ENCODE measurements at places on chromosomes 4 and X. TPM values are rescaled to one million over a fixed set of nuclear protein-coding genes. Genes with fewer than 3 reads are reported as not detected.

Gene GRIA2
- total RNA-seq = not detected

DNA sequence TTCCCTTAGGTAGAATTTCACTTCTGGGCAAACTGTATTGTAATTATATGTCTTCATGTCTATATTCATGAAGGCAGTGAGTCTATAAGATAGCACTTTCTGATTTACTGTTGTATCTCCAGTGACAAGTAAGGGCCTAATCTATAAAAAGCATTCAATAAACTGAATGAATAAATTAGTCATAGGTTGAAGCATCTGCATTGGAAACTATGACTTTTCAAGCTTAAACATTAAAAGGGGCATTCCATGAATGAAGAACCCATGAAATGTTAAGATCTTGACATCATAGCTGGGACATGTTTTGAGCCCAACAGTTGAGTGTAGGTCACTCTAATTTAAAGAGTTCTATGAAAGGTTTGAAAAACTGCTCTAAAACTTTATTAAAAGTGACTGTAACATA lies 159.3 kb upstream of the LCORL start:
- no peak for DNase-seq

Gene SLC49A3
- total RNA-seq = 0.19 TPM

Gene PNPLA4
- total RNA-seq = 10.2 TPM

- DNase-seq = no peak
Measured at GRCh38 chr4:61511716-61512488, 311.8 kb downstream of the ADGRL3 start.

GRCh38 chr4:123484291-123484926 lies 87.8 kb downstream of the SPRY1 start:
- DNase-seq = no peak

- DNase-seq = no peak
Measured at GRCh38 chrX:154710309-154710708, 40.6 kb downstream of the GAB3 start.

Gene FABP2
- total RNA-seq = not detected

DNA sequence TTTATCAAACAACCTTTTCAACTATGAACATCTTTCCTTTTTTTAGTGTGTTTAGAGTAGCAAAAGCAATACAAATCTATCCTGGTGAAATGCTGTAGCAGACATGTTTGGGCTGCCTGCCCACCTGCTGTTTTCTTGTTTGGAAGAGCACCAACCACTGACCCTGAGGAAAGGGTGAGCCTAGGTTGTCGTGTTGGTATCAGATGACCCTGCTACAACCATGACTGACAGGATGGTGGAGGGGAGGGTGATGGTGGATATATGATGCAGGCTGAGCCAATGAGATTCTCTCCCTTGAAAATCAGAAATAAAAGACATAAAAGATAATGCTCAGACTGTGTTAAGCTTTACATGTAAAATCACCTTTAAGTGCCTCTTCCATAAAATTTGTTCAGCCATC lies 201.2 kb downstream of the NPNT start:
- DNase-seq = no peak

DNA sequence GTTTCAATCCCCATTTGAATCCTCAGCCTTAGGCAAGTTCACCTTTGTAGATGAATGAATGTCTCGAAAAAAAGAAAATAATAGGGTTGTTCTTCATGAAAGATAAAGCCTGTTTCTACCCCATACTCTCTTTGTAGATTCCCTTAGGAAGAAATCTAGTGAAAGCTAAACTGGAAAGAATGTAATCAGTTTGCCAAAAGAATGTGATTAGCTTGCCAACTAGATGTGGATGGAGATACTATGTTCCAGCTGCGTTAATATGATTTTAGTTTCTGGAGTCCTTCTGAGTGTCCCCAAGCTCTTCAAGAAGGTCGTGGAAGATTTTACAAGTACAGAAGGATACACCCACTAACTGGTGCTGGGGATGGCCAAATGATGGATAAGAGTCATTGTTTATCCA lies 162.3 kb upstream of the EDNRA start:
- no peak for DNase-seq

Gene HPGDS
- 0.34 TPM for total RNA-seq

DNA sequence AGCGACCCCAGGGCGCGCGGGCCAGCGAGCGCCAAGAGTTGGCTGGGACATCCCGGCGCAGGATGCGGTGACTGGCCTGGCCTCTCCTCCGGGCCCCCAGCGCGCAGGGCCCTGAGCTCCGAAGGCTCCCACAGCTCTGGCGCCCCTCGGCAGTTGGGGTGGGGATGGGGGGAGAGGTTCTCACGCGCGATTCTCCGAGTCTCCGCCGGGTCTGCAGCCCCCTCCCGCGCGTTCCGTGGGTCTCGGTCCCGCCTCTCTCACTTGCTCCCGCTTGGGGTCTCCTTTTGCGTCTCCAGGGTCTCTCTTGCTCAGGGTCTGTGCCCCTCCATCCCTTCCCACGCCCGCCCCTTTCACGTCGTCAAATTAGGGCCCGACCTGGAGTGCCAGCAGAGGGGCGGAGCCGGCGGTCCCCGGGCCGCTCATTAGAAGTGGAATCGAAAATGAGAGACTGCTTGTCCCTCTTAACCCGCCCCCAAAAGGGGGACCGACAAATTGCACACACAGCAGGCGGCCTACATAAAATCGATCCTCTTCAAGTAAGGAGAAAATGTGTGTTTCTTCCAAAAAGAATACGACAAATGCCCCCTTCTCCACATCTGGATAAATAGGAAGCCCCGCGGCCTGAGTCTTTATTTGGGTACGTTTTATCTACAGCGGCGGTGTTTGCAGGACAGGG lies 877 bp upstream of the NKX1-1 start:
- DNase-seq = no peak

GRCh38 chr4:180434131-180434895 lies 1808.9 kb upstream of the TENM3 start:
- DNase-seq = no peak

DNA sequence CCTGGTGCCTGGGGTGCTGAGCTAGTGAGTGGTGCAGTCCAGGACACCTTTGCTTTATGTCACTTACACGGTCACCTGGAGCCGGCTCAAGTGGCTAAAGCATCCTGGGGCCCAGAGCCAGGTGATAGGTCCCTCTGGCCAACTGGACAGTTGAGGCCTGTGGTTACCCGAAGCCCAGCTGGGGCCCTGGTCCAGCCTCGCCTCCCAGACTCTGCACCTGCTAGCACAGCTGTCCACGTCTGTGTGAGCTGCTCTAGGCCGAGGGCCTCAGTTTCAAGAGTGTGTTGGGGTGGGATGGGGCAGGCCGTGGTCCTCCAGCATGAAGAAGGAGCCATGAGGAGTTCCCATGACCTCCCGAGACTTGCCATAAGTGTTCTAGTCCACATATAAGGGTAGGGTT lies 7.7 kb upstream of the ADD1 start:
- DNase-seq = peak; percentile 7

Gene NDUFA1
- 103 TPM for total RNA-seq

Gene PDHA1
- total RNA-seq = 245 TPM

GRCh38 chr4:56630876-56631666 lies 50.0 kb downstream of the HOPX start:
- no peak for DNase-seq

DNA sequence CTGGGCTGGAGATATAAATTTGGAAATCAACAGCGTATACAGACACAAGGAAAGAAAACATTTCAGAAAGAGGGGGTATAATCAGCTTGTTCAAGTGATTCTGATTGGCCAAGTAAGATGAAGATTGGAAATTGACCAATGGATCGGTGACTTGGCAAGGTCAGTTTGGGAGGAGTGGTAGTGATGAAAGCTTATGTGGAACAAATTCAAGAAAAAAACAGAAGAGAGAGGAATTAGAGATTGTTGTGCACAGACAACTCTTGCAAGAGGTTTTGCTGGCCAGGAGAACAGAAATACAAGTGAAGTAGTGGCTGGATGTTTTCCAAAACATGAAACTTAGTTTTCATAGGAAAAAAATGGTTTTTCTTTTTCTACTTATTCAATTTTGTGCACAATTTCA lies 16.3 kb downstream of the CD38 start:
- no peak for DNase-seq

- DNase-seq = no peak
Measured at GRCh38 chr4:107196312-107196711, 160.2 kb upstream of the DKK2 start.

- DNase-seq = no peak
Measured at GRCh38 chr4:149279331-149279730, 536.3 kb downstream of the IQCM start.

GRCh38 chr4:88630756-88631155 lies 38.5 kb downstream of the HERC3 start:
- no peak for DNase-seq

Gene MAGEA2
- not detected for total RNA-seq

DNA sequence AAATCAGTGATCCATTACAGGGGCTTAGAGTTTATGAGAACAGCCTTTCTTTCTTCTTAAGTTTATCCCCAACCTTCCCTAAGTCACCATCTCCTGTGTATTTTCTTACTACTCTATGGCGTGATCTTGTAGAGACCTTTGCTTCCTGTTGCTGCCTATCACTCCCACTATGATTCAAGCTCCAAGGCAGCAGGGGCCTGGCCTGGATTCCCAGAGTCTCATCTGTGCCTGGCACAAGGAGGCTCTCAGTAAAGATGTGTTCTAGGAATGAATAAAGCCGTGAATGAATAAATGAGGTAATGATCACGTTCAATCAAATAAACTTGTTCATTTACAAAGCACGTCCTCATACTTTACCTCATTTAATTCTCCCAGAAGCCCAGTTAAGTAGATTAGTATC lies 45.4 kb downstream of the CC2D2A start:
- DNase-seq = no peak

DNA sequence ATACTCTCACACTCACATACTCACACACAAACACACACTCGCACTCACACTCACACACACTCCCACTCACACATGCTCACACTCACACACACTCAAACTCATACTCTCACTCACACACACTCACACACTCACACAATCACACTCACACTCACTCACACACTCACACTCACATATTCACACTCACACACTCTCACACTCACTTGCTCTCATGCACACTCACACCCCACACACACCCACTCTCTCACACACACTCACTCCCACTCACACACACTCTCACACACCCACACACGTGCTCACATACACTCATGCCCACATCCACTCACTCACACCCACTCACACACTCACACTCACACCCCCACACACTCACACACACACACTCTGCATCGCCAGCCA lies 4.9 kb upstream of the ATP2B3 start:
- DNase-seq = no peak

Gene SATL1
- not detected for total RNA-seq

All from activated CD4-positive, alpha-beta memory T cell treated with anti-CD3 and anti-CD28 coated beads for 36 hours (primary cell).